ENCODE measurements at places on chromosomes 1 and 21.

GRCh38 chr1:237416924-237417655 is 375.1 kb downstream of the RYR2 start:
- DNase-seq = no peak

- DNase-seq = no peak
These were observed 6.9 kb downstream of the TNFRSF1B start for GRCh38 chr1:12173631-12174121.

DNA sequence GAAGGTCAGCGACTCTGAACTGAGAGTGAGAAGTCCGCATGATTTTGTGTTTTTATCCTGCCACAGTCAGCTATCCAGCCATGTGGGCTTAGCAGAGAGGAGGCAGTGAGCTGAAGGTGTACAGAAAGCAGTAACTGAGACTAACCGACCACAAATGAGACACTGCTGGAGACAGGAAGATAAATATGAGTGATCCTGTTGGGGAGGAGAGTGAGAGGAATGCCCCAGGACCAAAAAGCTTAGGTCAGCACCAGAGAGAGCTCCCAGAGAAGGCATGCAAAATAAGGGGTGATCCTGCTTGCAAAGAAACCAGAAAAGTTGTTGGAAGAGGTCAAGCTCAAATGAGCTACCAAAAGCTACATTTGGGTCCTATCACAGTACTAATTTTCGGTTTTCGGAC is 63.7 kb downstream of the HLCS start:
- DNase-seq = no peak

DNA sequence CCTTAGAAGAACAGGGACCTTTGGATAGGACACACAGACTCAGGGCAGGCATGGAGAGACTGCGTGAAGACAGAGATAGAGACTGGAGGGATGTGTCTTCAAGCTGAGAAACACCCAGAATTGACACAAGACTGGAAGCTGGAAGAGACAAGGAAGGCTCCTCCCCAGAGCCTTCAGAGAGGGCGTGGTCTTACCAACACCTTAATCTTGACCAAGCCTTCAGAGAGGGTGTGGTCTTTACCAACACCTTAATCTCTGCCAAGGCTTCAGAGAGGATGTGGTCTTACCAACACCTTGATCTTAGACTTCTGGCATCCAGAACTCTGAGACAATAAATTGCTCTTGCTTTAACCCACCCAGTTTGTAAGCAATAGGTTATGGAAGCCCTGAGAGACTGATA is 481.4 kb upstream of the VAMP3 start:
- DNase-seq = no peak

- no peak for DNase-seq
These were observed 14.4 kb downstream of the ABCG1 start for GRCh38 chr21:42233067-42233961.
